ENCODE measurements at places on chromosomes 2 and 18. TPM values are rescaled to one million over a fixed set of nuclear protein-coding genes. Genes with fewer than 3 reads are reported as not detected.

Gene SLC40A1
- total RNA-seq, result 4.2 TPM

Gene ORC2
- 80.5 TPM for total RNA-seq

Gene ACADL
- total RNA-seq, result not detected

Gene PPP1CB
- 153 TPM for total RNA-seq

Gene NT5DC4
- total RNA-seq, result not detected

DNA sequence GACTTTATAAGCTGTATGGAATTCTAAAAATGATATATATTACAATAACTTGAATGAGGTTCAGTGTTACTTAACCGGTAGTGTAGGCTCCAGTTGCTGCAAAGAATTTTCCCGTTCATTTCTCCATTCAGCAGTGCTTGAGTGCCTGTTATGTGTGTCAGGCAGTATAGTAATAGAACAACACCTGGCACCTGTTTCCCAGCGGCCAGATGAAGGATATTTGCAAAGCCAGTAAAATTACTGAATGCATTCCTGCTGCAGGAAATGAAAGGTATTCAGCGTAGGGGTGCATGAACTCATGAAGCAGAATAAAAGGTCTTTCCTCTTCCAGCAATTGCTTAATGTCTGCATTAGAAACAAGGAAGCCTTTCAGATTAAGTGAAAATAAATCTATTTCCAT lies 18.8 kb downstream of the YPEL5 start:
- DNase-seq, result no peak
- H3K27me3 ChIP-seq, result no peaks in the 10 kb centered on the region
- no peak overlapping the region for H3K27ac ChIP-seq
- peaks cover 10% of the 10 kb centered on the region for H3K4me1 ChIP-seq
- no peaks in the 10 kb centered on the region for H3K36me3 ChIP-seq

DNA sequence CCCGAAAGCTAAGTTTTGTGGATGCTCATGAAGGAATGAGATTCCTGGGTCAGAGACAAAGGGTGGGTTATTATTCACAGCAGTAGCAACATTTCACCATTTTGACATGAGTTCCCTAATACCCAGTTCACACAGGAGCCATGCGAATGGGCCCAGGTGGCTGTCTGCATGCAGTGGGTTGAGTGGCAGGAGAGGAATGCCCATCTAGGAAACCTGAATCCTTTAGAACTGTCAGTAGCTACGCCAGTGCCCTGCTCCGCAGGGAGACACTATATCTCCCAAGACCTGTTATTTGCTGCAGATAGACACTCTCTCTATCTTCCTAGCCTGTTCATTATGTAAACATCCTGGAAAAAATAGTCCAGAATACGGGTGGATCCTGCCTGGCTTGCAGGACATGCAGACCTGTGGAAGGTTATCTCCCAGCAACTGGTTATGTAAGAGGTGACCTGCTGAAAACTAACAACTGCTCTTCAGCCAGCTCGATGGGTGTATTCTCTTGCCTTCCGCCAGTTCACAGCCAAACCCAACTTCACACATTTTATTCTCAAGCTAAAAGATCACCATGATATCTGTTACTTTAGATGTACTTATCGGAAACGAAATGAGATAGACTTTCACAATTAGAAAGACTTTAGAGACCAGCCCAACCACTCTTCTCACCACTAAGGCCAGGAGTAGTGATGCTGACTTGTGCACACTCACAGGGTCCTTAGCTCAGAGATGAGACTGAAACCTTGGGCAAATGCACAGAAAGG lies 59.1 kb downstream of the MBP start:
- no peaks in the 10 kb centered on the region for H3K27me3 ChIP-seq
- H3K36me3 ChIP-seq, result peaks cover 38% of the 10 kb centered on the region
- peak overlapping the region; percentile 80 for H3K27ac ChIP-seq
- no peak overlapping the region for H3K4me3 ChIP-seq
- H3K4me1 ChIP-seq, result peaks cover 84% of the 10 kb centered on the region

GRCh38 chr18:51236225-51236624 lies 38.7 kb upstream of the MEX3C start:
- H3K4me1 ChIP-seq, result peaks cover 17% of the 10 kb centered on the region
- DNase-seq, result no peak
- peak overlapping the region; percentile 51 for H3K27ac ChIP-seq

- no peak for DNase-seq
- H3K27me3 ChIP-seq, result no peaks in the 10 kb centered on the region
- H3K27ac ChIP-seq, result peak overlapping the region; percentile 12
- peaks cover 22% of the 10 kb centered on the region for H3K4me1 ChIP-seq
- peaks cover 44% of the 10 kb centered on the region for H3K36me3 ChIP-seq
Observed at GRCh38 chr2:25749676-25750075, 76.3 kb upstream of the DTNB start.

DNA sequence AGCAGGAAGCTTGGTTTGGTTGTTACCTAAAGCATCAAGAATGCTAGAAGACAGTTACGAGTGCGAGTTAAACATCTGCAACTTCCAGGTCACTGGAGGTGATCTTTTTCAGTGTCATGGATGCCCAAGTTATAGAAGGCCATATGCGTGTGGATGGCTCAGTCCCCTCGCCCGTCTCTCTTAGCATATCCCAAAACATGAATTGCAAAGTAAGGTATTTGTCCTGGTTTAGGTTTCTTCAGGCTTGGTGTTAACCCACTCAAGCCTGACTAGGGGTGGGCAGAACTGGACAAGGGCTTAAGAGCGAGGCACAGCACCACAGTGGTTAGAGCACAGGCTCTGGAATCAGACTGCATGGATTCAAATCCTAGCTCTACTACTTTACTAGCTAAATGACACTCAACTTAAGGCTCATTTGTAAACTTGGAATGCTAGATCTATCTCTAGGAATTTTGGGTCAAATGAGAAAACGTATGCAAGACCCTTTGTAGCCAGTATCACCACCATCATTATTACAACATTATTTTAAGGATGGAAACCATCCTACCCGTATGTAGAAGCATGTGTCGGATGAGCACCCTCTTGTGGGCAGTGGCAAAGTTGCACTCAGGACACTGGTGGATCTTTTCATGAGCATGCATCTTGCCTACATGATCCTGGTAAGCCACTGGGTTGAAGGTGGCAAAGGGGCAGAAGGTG lies 11.2 kb downstream of the ZNF142 start:
- peaks cover 12% of the 10 kb centered on the region for H3K4me1 ChIP-seq
- H3K4me3 ChIP-seq, result no peak overlapping the region
- DNase-seq, result peak; percentile 72
- H3K27me3 ChIP-seq, result no peaks in the 10 kb centered on the region
- H3K36me3 ChIP-seq, result peaks cover 56% of the 10 kb centered on the region

- H3K4me3 ChIP-seq, result no peak overlapping the region
- no peaks in the 10 kb centered on the region for H3K36me3 ChIP-seq
- H3K4me1 ChIP-seq, result peaks cover 4% of the 10 kb centered on the region
- H3K27me3 ChIP-seq, result peaks cover 6% of the 10 kb centered on the region
- no peak overlapping the region for H3K27ac ChIP-seq
Observed at GRCh38 chr2:209470466-209470865, 46.6 kb downstream of the MAP2 start.

GRCh38 chr2:128277961-128278681 lies 40.5 kb downstream of the HS6ST1 start:
- H3K4me1 ChIP-seq, result peaks cover 6% of the 10 kb centered on the region
- peaks cover 27% of the 10 kb centered on the region for H3K36me3 ChIP-seq
- no peaks in the 10 kb centered on the region for H3K27me3 ChIP-seq
- H3K4me3 ChIP-seq, result no peak overlapping the region

GRCh38 chr2:177051278-177051677 lies 161.3 kb upstream of the HNRNPA3 start:
- no peak overlapping the region for H3K27ac ChIP-seq
- H3K36me3 ChIP-seq, result no peaks in the 10 kb centered on the region
- DNase-seq, result no peak
- no peak overlapping the region for H3K4me3 ChIP-seq
- H3K27me3 ChIP-seq, result peaks cover 9% of the 10 kb centered on the region

DNA sequence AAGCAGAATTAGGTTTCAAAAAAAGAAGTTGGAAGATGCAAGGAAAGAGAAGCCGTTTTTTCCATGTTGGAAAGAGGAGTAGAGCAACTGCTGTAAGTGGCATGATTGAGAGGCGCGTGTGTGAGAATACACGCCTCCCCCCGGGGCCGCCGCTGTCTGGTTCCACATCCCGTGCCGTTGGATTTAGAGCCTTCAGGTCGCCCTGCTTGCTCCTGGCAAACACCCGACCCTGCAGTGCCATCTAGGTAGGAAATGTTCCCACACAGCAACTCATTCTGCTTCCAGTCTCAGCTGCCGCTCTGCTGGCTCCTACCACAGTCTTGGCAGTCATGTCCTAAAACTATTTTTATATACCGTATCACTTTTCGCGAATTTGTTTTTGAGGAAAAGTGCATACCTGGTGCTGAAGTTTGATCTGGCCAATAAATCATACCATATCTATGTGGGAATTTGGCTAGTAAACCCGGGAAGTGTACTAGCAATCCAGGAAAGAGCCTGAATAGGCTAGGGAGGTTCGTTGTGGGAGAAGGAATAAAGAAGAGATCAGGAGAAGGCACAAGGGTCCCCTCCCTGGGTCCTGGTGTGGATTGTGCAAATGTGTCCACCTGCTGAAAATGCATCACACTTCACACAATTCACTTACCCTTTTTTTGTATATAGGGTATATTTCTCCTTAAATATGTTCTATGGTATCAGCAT lies 372.7 kb downstream of the FBXO15 start:
- no peaks in the 10 kb centered on the region for H3K27me3 ChIP-seq
- H3K36me3 ChIP-seq, result no peaks in the 10 kb centered on the region
- no peak overlapping the region for H3K4me3 ChIP-seq
- H3K27ac ChIP-seq, result no peak overlapping the region
- H3K4me1 ChIP-seq, result no peaks in the 10 kb centered on the region

DNA sequence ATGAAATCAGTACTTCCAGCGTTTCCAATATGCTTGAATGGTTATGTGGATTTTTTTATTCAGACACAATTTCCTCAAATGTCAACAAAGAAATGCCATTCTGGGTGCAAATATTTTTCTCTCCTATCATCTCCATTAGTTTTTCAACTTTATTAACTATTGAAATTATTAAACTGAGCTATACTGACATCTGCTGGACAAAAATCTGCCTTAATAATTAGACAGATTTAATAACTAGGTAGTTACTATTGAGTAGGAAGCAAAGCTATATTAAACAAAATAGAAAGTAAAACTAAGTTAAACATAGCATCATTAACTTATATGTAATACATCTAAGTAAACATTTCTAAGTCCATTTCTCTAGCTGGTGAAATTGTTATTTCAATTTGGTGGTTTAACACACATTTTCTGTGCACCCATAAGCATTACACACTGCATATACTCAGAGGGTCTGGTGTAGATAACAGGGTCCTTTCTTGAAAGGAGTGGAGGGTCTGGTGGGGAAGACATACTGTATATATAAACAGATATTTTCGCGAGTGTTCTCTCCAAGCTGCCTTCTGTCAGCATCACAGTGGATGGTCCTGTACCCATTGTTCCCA lies 77.0 kb downstream of the LANCL1 start:
- H3K36me3 ChIP-seq, result no peaks in the 10 kb centered on the region
- DNase-seq, result no peak
- peaks cover 7% of the 10 kb centered on the region for H3K27me3 ChIP-seq
- H3K4me1 ChIP-seq, result no peaks in the 10 kb centered on the region
- H3K4me3 ChIP-seq, result no peak overlapping the region

DNA sequence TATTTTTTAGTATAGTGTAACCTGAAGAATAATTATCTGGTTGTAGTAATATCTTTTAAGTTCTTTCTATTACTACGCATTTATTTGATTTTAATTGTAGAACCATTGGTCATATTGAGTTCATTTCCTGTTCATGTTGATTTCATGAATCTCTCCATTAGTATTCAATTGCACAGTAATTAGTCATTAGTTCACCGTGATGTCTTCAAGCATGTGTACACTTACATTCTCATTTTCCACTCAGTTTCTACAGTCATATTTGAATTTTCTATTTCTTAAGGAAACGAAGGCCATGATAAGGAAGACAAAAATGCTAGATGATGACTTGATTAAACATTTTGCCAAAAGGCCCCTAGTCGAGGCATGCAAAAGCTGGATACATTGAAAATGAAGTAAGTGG lies 333.7 kb upstream of the FANCL start:
- no peak for DNase-seq
- H3K36me3 ChIP-seq, result no peaks in the 10 kb centered on the region
- peaks cover 2% of the 10 kb centered on the region for H3K27me3 ChIP-seq
- H3K4me3 ChIP-seq, result no peak overlapping the region
